CD4-positive, alpha-beta T cell treated with Interleukin-21 for 1 hour (primary cell): ENCODE measurements at places on chromosomes 5 and 9.

- no peak for DNase-seq
These were observed 48.8 kb upstream of the SNAPC3 start for GRCh38 chr9:15373881-15374280.

GRCh38 chr9:97077452-97078295 is 38.7 kb upstream of the CTSV start:
- no peak for DNase-seq

- no peak for DNase-seq
These were observed 132.5 kb upstream of the FBXL7 start for GRCh38 chr5:15367489-15367888.

DNA sequence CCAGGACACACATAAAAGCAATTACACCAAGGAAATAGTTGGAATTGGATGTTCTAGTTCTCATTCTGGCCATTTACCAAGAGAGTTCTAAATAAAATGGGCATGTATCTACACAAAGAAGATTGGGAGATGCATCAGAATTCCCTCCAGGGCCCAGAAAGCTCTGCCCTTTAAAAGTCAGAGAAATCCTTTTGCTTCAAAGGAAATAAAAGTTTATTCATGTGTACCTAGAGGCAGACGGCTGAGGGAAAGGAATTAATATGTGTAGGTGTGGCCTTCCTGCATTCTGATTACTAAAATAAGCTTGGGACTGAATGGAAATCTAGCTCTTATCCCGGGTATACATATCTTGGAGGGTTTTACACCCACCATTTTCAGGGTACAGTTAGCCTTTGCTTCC is 719.4 kb downstream of the SEMA5A start:
- DNase-seq = no peak

GRCh38 chr5:76469656-76470290 is 66.7 kb downstream of the IQGAP2 start:
- DNase-seq = no peak

DNA sequence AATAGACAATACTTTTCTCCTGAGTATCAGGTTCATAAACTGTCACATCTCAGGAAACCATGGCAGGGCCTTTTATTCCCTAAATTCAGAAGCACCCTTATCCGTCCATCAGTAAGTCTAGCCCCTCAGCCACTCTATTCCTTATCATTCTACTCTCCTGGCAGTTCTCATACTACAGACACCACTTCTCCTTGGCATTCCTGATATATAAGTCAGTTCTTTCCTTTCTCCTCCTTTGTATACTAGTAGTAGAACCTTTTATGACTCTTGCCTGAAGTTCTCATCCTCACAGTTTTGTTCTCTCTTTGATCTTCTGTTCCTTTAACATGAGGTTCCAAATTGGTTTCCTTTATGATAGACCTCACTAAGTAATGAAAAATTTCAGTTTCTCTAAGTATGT is 29.3 kb downstream of the GRAMD2B start:
- no peak for DNase-seq

- DNase-seq = no peak
These were observed 10.9 kb downstream of the PPARGC1B start for GRCh38 chr5:149740866-149741459.

DNA sequence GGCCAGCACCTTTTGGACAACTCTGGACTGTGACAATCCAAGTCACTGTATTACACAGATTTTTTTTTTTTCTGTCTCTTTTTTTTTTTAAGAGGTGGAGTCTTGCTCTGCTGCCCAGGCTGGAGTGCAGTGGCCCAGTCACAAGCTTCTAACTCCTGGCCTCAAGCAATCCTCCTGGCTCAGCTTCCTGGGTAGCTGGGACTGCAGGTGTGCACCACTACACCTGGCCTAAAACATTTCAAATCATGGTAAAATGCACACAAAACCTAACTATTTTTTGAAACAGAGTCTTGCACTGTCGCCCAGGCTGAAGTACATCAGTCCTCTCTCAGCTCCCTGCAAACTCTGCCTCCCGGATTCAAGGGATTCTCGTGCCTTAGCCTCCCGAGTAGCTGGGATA is 7.2 kb upstream of the N4BP3 start:
- DNase-seq = no peak

DNA sequence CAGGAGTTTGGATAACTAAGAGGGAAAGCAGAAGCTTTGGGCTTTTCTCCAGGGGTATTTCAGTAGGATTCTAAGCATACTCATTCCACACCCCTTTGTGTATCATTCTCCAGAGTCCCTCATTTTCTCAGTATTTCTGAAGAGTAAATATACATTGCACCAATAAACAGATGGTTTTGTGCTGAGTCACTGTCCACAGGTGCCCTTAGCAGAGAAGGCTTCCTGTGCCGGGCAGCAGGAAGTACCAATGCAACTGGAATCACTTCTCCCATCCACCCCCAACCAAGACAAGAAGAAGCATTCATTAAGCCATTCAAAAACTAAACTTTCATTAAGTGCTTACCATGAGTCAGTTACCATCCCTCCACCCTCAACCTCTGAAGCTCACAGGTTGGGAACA is 3.6 kb upstream of the CCNJL start:
- DNase-seq = no peak

DNA sequence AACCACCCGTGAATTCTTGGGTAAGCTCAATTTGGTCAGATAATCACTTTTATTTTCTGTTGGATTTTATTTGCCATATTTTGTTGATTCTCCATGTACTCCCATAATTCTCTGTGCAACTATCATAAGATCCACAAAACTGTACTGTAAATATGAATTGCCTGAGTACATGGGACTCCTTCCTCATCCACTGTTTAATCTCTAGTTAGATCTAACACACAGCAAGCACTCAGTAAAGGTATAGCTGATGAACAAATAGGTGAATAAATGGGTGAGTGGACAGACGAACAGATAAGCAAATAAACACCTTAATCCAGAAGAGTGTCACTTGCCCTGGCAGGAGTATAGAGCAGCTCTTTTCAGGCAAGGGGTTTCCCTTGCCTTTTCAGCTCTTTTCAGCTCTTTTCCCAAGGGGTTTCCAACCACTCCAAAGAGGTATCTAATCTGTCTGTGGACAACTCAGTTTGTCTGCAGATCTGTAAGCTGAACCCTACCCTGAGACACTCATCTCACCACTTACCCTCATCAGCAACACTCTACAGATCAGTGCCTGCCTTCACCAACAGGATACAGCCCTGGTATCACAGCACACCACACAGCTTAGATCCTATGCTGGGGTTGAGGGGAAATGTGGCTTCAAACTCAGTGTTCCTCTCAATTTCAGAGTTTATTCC is 51.2 kb downstream of the SIL1 start:
- DNase-seq = no peak

GRCh38 chr5:16854351-16854750 is 81.7 kb downstream of the MYO10 start:
- DNase-seq = no peak

- DNase-seq = no peak
These were observed 245.5 kb downstream of the HSPA4 start for GRCh38 chr5:133297293-133297692.

DNA sequence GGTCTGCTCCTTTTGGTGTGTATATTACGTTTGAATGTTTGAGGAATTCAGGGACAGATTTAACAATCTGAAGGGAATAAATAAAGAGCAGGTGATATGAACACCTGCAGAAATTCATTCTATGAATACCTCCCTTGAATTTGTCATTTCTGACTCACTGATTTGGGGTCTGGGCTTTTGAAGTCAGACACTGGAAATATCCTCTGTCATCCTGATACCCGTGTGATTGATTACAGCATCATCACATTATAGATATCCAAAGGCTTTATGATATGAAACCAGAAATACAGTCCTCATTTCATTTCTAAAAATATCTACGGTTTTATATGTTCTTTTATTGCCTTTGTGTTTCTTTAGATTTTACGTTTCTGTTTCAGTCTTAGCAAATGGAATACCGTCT is 68.5 kb downstream of the TMEM232 start:
- DNase-seq = no peak

DNA sequence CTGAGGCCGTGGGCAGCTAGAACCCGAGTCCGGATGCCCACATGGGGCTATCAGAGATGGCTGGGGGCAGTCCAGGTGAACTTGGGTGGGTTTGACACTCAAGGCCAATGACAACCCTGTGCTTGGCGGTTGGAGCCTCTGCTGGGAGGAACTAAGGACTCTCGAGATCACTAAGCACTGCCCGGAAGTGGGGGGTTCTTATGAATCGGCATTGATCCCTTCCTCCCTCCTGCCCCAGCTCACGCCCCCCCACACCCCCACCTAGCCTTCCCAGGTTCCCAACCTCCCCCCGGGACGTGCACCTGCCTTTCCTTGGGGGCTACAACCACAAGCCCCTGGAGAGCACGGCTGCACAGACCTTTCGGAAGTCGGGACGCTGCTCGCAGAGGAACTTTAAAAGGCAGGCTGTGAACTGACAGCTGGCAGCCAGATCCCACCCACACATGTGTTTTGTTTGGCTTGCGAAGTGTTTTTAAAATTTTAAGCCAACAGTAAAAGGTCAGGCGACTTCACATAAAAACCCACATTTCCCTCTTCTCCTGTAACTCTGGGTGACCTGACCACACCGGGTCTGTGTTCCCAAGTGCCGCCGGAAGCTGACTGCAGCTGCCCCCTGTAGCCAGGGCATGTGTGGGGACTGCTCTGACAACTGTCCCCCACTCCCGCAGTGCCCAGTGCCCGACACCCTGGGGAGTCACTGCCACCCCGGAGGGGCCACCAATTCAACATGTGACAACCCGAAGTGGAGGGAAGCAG is 5.1 kb upstream of the RALGDS start:
- DNase-seq = peak; percentile 69

DNA sequence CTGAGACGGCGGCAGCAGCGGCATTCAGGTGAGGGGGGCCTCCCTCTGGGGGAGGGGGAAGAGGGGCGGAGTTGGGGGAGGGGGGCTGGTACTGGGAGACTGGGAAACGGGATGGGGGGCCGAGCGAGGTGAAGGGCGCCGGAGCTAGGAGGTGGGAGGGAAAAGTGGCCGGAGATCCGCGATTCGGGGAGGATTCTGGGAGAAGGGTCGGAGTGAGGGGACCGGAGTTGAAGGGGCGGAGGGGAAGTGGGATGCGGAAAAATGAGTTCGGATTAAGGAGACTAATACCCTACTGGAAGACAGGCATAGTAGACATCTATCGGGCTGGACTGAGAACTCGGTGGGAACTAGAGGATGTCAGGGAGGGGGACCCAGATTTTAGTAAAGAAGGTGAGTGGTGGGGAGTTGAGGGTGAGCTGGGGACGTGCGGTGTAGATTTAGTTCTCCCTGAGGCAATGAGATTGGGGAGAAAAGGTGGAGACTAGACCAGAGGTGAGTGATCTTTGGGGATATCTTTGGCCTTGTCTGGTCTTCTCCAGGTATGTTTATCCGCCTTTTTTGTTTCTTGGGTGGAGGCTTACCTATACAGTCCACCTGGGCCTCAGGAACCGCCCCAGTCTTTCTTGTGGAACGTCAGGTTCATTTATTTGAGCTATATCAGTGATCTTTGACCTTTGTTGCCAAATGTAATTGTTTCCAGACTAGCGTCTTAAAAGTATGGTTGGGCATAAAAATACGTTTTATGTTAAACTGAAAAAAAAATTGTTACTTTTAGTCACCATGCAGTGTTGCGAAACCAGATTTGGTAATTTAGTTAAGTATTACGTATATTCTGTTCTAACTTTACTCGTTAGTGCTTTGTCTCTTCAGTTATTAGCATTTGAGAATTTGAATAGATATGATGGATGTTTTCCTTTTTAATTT is 632 bp downstream of the UBAP1 start:
- DNase-seq = no peak

GRCh38 chr9:98083061-98083501 is 26.5 kb downstream of the NANS start:
- DNase-seq = no peak

- no peak for DNase-seq
These were observed 132.3 kb downstream of the MYO10 start for GRCh38 chr5:16803831-16804230.

DNA sequence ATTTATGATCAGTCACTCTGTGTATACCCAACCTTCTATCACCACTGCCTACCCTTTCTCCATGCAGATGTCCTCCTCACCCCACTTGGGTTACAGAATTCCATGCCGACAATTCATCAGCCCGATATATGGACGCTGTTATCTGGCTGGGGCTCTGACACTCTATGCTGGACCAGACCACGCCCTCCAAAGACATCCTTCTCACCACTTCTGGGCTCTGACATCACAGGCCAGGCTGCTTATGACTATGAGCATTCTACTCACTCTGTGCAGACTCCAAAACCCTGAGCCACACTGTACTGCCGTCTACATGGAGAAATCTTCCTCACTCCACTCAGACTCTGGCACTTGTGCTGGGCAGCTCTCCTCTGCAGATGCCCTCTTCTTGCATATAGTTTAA is 7.6 kb upstream of the AK3 start:
- no peak for DNase-seq
